Stimulated activated naive CD4-positive, alpha-beta T cell (primary cell): ENCODE measurements at places on chromosomes 13 and 19.

DNA sequence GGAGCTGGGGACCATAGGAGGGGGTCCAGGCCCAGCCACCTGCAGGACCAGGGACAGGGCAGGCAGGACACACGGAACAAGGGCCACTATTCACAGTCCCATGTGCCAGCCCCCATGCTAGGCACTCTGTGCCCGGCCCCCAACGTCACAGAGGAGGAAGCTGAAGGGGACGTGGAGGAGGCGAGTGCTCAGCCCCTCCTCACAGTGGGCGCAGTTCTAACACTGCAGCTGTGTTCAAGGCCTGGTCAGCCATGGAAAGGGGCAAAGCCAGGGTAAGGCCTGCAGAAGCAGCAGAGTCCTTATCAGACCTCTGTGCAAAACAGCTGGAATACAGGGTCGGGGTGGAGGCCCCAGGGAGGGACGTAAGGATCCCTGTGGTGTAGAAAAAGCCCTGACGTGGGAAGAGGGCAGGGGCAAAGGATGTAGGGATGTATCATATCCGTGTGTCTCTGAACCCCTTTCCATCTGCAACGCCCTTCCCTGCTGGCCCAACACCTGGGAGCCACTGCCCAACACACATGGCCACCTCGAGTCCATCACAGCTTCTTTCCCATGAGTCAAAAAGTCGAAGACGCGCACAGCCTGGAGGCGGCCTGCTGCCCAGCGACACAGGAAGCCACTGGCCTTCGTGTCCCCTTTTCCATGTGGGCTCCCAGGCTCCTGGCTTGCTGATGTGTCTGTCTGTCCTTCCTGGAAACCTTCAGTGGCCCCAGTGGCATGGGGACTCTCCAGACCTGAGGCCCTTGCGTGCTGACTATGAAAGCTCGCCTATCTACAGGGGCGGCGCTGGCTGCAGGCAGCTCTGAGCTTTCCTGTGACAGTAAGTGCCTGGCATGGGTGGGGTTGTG, 28.0 kb downstream of the SH3GL1 start:
- no peak for DNase-seq

DNA sequence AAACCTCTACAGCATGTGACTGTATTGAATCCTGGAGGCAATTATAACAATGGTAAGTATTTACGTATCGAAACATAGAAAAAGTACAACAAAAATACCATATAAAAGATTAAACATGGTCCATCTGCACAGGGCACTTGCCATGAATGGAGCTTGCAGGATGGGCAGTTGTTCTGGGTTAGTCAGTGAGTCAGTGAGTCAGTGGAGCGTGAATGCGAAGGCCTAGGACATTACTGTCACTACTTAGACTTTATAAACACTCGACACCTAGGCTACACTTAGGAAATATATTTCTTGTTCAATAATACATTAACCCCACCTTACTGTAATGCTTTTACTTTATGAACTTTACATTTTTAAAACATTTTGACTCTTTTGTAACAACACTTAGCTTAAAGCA, 35.6 kb upstream of the TMTC4 start:
- DNase-seq, result no peak

GRCh38 chr13:96811049-96811448, 183.2 kb downstream of the OXGR1 start:
- no peak for DNase-seq

DNA sequence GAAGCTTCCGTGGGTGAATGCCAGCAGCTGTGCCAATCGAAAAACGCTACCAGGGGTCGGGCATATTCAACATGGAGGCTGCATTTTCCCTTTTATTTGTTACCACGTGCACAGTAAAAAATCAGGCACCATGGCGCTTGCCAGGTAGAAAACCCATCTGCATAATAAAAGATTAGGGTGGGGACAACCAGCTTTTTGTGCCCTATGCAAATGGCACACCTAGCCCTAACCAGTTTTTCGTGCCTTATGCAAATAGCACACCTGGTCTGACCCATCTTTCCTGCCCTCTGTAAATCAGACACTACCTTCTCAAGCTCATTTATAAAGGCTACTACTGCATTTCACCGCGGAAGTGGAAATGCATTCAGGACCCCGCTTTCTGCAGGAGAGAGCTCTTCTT, 62.1 kb upstream of the FREM2 start:
- no peak for DNase-seq

- DNase-seq, result no peak
These were observed 8.9 kb downstream of the STXBP2 start for GRCh38 chr19:7645656-7646425.

- no peak for DNase-seq
These were observed 33.3 kb upstream of the SPACA7 start for GRCh38 chr13:112342841-112343361.

GRCh38 chr19:343451-343931, 1.1 kb downstream of the MIER2 start:
- no peak for DNase-seq

- DNase-seq, result no peak
These were observed 10.5 kb upstream of the GJA3 start for GRCh38 chr13:20171364-20171763.

- no peak for DNase-seq
These were observed 89.3 kb upstream of the C1QTNF9B start for GRCh38 chr13:23986619-23987018.

DNA sequence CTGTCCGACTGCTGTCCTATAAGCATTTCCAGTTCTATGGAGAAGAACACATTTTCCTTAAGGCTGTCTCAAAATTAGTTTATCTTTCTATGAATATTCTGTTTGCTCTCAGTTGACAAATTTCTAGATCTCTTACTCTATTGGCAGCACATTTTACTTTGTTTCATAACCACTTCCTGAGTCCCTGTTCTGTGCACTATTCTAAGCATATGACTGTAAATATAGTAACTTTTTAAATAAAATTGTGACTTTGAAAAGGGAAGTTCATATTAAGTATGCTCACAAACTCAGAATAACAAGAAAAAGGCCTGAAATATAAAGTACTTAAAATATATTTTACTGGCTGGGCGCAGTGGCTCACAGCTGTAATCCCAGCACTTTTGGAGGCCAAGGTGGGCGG, 56.5 kb upstream of the HTR2A start:
- DNase-seq, result no peak
